ENCODE measurements at places on chromosomes 6 and 20. TPM values are rescaled to one million over a fixed set of nuclear protein-coding genes. Genes with fewer than 3 reads are reported as not detected.

Gene ZNF334
- total RNA-seq = 2.6 TPM

Gene WASF1
- 3.5 TPM for total RNA-seq

Gene CRISP3
- total RNA-seq = not detected

Gene EDN1
- total RNA-seq = not detected

Gene TMC2
- not detected for total RNA-seq

Gene NINL
- total RNA-seq = 1.6 TPM

Gene PACRG
- not detected for total RNA-seq

Gene VNN1
- total RNA-seq = not detected

Gene RIPOR3
- not detected for total RNA-seq

Gene PLCB4
- total RNA-seq = not detected

Gene PLAGL1
- total RNA-seq = 24.3 TPM

Gene TNFRSF6B
- total RNA-seq = not detected

Gene MOXD1
- 0.08 TPM for total RNA-seq
